ENCODE measurements at places on chromosomes 6 and 20. TPM values are rescaled to one million over a fixed set of nuclear protein-coding genes. Genes with fewer than 3 reads are reported as not detected.

The DEFB124 gene
- total RNA-seq = not detected

The RIMS4 gene
- total RNA-seq = 1.8 TPM

DNA sequence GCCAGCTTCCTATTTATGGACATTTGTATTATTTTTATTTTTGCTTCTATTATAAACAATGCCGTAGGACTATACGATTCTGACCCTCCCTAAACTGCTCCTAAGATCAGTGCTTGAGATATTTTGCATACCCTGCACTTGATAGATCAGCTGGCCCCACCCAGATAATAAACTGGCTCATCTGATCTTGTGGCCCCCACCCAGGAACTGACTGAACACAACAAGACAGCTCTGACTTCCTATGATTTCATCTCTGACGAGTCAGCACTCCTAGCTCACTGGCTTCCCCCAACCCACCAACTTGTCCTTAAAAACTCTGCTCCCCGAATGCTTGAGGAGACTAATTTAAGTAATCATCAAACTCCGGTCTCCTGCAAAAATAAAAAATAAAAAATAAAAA is 34.9 kb upstream of the TFAP2A start:
- no peak for DNase-seq
- H3K27me3 ChIP-seq = no peaks in the 10 kb centered on the region
- no peak overlapping the region for H3K4me3 ChIP-seq
- no peak overlapping the region for H3K27ac ChIP-seq
- H3K36me3 ChIP-seq = no peaks in the 10 kb centered on the region

GRCh38 chr6:22239261-22239921 is 57.4 kb downstream of the PRL start:
- no peak overlapping the region for H3K27ac ChIP-seq
- H3K4me3 ChIP-seq = no peak overlapping the region
- H3K27me3 ChIP-seq = no peaks in the 10 kb centered on the region

GRCh38 chr6:35759426-35759825 is 17.0 kb upstream of the CLPSL2 start:
- H3K36me3 ChIP-seq = no peaks in the 10 kb centered on the region
- H3K27me3 ChIP-seq = peaks cover 12% of the 10 kb centered on the region
- DNase-seq = peak; percentile 0
- no peaks in the 10 kb centered on the region for H3K4me1 ChIP-seq

GRCh38 chr20:57188576-57189079 is 77.8 kb downstream of the BMP7 start:
- H3K27me3 ChIP-seq = no peaks in the 10 kb centered on the region
- H3K4me3 ChIP-seq = no peak overlapping the region
- no peak for DNase-seq
- H3K36me3 ChIP-seq = no peaks in the 10 kb centered on the region
- no peak overlapping the region for H3K27ac ChIP-seq

The SLC16A10 gene
- total RNA-seq = 5.4 TPM

DNA sequence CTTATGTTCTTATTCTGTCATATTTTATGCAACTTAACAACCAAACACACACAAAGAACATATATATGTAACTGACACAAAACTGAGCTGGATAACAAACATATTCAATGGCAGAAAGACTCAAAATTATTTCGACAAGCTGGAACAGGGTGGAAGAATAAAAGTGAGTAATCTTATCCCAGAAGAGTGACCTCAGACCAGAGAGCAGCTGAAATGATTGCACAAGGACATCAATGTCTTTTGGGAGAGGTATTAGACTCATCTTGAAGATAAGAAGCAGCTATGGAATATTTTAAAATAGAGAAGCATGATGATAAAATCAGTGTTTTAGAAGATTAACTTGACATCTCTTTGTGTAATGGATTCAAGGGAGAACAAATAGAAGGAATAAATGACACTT is 191.6 kb upstream of the PRDM1 start:
- H3K27me3 ChIP-seq = no peaks in the 10 kb centered on the region
- no peak overlapping the region for H3K4me3 ChIP-seq
- no peaks in the 10 kb centered on the region for H3K4me1 ChIP-seq
- no peak overlapping the region for H3K27ac ChIP-seq
